ENCODE measurements at places on chromosomes 2 and 18.

DNA sequence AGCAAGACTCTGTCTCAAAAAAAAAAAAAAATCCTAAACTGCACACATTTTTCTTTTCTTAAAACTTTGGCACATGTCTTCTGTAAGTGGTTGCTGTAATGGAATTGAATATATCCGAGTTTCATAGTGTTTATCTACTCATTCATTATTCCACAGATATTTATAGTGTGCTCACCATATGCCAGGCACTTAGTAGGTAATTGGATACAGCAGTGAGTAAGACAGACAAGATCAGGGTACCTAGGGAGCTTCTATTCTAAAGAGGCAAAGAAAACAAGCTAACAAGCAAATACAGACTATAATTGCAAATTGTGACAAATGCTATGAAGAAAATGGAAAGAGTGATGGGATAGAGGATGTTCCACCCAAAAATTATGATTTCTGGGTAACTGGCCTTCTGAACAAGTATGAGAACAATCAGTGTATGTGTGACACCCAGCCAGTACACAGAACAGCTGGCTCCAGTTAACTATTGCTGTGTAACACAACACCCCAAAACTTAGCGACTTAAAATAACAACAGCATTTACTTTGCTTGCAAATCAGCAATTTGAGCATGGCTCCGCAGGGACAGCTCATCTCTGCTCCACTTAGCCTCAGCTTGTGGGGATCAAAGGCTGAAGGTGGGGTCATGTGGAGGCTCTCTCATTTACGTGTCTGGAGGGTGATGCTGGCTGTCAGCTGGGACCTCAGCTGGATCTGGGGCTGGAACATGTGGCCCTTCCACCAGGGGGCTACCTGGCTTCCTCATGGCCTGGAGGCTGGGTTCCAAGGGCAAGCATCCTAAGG lies 224.9 kb downstream of the INSIG2 start:
- DNase-seq, result no peak

DNA sequence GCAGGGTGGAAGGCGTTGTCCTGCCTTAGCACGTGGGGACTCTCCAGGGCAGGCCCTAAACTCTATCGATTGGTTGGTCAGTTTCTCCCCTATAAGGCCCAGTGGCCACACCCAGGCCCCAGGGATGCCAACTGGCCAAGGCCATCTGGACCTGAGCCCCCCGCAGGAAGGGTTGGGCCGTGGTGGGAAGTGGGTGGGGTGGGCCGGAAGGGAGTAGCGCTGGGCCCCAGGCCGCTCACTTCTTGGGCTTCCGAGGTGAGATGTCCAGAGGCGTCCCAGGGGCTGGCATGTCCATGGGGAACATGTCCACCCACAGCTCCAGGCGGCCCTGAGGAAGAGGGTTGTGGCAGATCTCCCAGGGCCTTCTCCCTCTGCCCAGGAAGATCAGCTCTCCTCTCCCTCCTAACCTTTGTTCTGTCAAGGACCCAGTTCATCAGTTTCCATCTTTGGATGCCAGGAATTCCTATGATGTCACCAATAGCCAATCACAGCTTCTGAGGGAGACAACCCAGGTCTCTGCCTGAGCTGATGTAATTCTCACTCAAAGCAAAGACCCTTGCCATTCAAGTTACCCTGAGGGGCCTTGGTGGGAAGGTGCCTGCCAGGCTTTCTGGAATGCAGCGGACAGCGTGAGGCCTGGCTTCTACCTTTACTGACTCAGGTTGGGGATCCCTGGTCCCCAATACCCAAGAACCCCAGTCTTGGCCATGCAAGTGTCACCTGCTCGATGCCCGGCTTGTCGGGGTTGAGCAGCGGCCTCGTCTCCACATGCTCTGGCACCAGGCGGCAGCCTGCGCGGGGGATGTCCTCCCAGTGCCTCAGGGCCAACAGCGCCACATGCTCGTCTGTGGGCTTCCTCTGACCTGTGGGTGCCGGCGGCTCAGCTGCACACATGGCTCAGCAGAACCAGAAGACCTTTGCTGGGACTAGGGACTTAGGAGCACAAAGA lies 14.4 kb downstream of the OTOF start:
- DNase-seq, result peak; percentile 49

- DNase-seq, result no peak
These were observed 144.9 kb upstream of the HAAO start for GRCh38 chr2:42937171-42937875.

- DNase-seq, result no peak
These were observed 207.0 kb upstream of the FANCL start for GRCh38 chr2:58448065-58448507.

GRCh38 chr2:238974501-238975166 lies 126.7 kb downstream of the TWIST2 start:
- DNase-seq, result no peak

GRCh38 chr2:204948024-204948763 lies 402.9 kb downstream of the PARD3B start:
- DNase-seq, result no peak

Data from pancreas (tissue), 10 donors.